ENCODE measurements at places on chromosomes 1 and 21.

GRCh38 chr1:108327534-108328466 is 83.9 kb upstream of the NBPF4 start:
- DNase-seq = no peak

DNA sequence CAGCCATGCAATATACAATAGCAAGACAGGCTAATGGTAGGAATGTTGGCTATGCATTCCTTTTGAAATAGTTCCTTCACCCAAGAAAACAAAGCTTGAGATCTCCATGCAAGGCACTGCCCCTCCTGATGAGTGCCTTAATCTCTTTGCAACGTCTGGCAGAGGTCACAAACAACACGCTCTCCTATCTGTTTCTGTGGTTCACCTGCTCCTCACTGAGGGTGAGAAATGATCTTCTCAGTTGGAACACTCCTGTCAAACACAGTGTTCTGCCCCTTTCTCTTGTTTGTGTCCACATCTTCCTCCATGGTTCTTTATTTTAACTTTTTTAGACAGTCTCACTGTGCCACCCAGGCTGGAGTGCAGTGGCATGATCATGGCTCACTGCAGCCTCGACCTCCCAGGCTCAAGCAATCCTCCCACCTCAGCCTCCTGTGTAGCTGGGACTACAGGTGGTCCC is 21.2 kb upstream of the XPR1 start:
- no peak for DNase-seq

DNA sequence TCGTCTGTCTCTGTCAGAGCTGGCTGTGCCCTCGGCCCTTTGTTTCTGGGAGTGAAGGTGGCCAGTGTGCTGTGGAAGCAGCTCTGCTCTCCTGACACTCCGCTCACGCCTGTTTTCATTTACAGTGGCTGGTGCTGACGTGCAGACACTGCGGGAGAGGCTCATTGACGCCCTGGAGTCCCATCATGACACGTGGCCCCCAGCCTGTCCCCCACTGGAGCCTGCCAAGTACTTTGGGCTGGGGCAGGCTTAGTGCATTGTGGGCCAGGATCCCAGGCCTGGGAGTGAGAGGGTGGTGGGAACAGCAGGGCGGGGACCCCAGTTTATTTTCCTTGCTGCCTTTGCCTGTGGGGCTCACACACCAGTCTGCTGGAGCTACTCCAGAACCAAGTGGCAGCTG is 21.1 kb downstream of the QSOX1 start:
- no peak for DNase-seq

DNA sequence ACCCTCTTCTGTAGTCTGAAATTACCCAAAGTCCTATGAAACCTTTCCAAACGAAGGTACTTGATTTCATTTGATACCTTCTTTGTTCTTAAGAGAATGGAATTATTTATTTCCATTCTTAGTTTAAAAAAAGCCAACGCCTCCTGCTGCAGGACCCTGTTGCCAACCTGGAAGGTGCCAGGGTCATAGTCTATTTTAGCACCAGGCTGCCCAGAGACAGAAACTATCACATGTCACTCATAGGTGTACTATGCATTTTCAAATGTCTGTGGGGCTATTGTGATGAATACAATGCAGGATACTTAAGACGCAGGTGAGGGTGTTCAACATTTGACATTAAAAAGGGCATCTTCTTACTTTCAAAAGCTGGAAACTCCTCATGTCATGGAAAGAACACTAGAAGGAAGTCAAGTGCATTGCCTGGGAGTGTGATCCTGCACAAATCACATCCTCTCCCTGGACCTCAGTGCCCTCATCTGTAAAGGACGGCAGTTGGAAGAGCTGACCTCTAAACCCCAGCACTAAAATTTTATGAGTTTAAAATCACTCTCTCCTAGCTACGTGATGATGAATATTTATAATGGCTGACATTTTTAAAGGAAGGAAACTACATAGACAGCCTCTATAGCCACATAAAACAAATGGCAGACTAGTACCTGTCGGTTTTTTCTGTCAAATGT is 107.3 kb upstream of the SYT6 start:
- DNase-seq = no peak

DNA sequence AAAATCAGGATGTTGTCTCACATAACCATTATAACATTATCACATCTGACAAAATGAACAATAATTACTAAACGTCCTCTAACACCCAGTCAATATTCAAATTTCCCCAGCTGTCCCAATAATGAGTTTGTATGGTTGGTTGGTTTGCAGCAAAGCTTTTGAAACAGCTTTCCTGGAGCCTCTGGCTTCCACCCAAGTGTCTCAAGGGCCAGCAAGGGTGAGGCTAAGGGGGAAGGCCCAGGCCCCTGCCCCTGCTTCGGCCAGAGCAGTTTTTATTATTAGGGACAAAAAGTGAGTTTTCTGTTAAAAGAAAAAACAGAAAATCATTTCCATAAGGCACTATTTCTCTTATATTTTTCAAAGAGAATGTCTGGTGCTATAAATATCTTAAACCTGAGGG is 19.1 kb upstream of the AVPR1B start:
- no peak for DNase-seq

DNA sequence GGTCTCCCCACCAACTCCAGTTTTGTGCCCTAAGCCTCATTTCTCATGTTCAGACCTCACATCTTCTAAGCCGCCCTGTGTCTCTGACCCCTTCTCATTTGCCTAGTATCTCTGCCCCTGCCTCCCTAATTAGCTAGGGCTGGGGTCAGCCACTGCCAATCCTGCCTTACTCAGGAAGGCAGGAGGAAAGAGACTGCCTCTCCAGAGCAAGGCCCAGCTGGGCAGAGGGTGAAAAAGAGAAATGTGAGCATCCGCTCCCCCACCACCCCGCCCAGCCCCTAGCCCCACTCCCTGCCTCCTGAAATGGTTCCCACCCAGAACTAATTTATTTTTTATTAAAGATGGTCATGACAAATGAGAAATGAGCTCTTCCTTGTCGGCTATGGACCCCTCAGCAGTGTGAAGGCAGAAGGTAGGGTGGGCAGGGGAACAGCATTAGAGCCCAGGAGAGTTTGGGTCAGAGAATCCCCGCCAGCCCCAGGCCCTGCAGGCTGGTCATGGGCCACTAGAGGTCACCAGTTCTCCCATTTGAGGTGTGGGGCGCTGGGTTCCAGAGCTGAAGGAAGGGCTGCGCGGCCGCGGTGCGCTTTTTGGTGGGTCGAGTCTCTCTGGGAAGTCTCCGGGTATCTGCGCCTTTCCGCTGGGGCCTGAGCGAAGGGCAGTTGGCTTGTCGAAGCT is 11.5 kb downstream of the ADAMTSL4 start:
- peak; percentile 69 for DNase-seq

All from activated T-helper 1 cell treated with Interleukin-2 at 50 U/mL for 16 hours (primary cell).